ENCODE measurements at places on chromosomes 16 and 17. TPM values are rescaled to one million over a fixed set of nuclear protein-coding genes. Genes with fewer than 3 reads are reported as not detected.

GRCh38 chr17:74164446-74165045 lies 38.9 kb upstream of the RPL38 start:
- H3K4me3 ChIP-seq = no peak overlapping the region
- H3K27me3 ChIP-seq = peaks cover 8% of the 10 kb centered on the region
- H3K27ac ChIP-seq = no peak overlapping the region
- no peak for DNase-seq

- no peak for DNase-seq
- H3K27ac ChIP-seq = no peak overlapping the region
- H3K4me1 ChIP-seq = peaks cover 12% of the 10 kb centered on the region
- peaks cover 3% of the 10 kb centered on the region for H3K36me3 ChIP-seq
- H3K4me3 ChIP-seq = no peak overlapping the region
These were observed 75.5 kb downstream of the CMIP start for GRCh38 chr16:81520151-81520470.

DNA sequence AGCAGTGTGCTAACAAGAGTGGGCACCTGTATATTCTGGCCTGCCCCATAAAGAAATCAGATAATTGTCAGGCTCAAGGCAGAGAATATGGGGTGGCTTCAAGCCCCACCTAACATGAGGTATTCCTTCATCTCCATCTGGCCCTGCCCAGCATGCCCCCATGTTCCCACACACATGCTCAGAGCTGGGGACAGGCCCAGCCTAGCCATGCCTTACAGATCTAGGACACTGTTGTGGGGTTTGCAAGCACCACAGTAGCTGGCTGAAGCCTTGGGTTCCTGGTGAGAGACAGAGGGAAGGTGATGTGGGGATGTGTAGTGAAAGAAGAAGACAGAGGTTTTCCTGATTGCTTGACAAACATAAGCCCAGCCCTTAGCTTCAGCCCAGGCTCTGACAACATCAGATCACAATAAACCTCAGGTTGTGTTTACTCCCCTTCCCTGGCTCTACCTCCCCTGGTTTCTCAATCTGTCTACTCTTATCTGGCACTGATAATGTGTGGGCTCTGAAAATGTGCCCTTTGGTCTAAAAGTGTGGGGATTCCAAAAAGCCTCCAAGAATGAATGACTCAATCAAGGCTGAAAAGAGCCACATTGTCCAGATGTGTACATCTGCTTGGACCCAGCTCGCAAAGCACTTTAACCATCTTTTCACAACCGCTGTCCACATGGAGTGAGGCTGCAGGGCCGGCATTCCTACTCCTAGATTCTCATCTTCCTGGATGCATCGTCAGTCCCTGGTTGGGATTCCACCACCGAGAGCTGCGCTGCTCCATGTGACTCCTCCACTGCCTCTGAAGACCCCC lies 34.4 kb downstream of the CDRT4 start:
- H3K27ac ChIP-seq = peak overlapping the region; percentile 98
- peaks cover 4% of the 10 kb centered on the region for H3K36me3 ChIP-seq
- peaks cover 74% of the 10 kb centered on the region for H3K4me1 ChIP-seq
- DNase-seq = peak; percentile 62

GRCh38 chr17:77841742-77842527 lies 116.6 kb upstream of the TNRC6C start:
- H3K4me1 ChIP-seq = peaks cover 12% of the 10 kb centered on the region
- no peak overlapping the region for H3K27ac ChIP-seq
- no peak for DNase-seq
- no peaks in the 10 kb centered on the region for H3K27me3 ChIP-seq

GRCh38 chr17:43834106-43834505 lies 1.2 kb upstream of the MPP3 start:
- H3K27ac ChIP-seq = no peak overlapping the region
- peaks cover 20% of the 10 kb centered on the region for H3K36me3 ChIP-seq
- DNase-seq = peak; percentile 31
- peaks cover 16% of the 10 kb centered on the region for H3K4me1 ChIP-seq
- peaks cover 11% of the 10 kb centered on the region for H3K27me3 ChIP-seq
- H3K4me3 ChIP-seq = no peak overlapping the region

- no peak for DNase-seq
- no peaks in the 10 kb centered on the region for H3K4me1 ChIP-seq
- H3K27me3 ChIP-seq = no peaks in the 10 kb centered on the region
- no peak overlapping the region for H3K4me3 ChIP-seq
These were observed 44.2 kb downstream of the HELZ start for GRCh38 chr17:67200727-67201301.

GRCh38 chr16:84785843-84786581 lies 33.8 kb upstream of the CRISPLD2 start:
- DNase-seq = peak; percentile 74
- no peaks in the 10 kb centered on the region for H3K36me3 ChIP-seq
- no peak overlapping the region for H3K27ac ChIP-seq
- no peaks in the 10 kb centered on the region for H3K27me3 ChIP-seq
- no peak overlapping the region for H3K4me3 ChIP-seq

- H3K27me3 ChIP-seq = no peaks in the 10 kb centered on the region
- DNase-seq = no peak
- peaks cover 18% of the 10 kb centered on the region for H3K4me1 ChIP-seq
These were observed 5.6 kb downstream of the NT5C start for GRCh38 chr17:75125984-75126383.

GRCh38 chr16:87474566-87474996 lies 18.2 kb downstream of the ZCCHC14 start:
- no peaks in the 10 kb centered on the region for H3K27me3 ChIP-seq
- peaks cover 3% of the 10 kb centered on the region for H3K36me3 ChIP-seq
- H3K27ac ChIP-seq = no peak overlapping the region
- H3K4me3 ChIP-seq = no peak overlapping the region
- DNase-seq = no peak

DNA sequence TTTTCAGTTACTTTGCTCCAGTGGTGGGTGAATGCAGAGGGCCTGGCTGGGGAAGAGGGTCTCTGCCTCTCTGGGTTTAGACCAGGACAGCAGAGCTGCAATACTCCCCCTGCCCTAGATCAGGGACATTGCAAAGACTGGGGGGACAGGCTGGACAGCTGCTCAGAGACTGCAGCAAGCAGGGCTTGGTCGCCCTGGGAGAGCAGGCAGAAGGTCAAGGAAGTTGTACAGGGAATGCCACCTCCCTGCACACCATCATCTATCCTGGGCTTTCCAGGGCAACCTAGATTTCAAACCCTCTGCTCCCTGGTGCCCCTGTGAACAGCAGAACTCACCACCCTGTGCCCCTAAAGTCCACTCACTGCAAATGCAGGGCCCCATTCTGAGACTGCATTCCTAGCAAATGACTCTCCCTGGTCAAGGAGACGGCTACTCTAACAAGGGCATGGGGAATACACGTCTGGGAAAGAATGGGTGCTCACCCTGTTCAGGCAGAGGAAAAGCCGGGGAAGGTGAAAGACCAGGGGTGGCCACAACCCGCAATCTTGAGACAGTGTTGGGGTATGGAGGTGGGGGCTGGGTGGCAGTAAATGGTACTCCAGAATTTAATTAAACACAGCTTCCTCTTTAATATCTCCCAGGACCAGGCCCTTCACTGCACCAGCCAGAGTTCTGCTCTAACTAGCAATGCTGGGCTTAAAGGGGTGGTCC lies 1.0 kb downstream of the KIFC3 start:
- peaks cover 2% of the 10 kb centered on the region for H3K27me3 ChIP-seq
- H3K4me3 ChIP-seq = peak overlapping the region; percentile 59

DNA sequence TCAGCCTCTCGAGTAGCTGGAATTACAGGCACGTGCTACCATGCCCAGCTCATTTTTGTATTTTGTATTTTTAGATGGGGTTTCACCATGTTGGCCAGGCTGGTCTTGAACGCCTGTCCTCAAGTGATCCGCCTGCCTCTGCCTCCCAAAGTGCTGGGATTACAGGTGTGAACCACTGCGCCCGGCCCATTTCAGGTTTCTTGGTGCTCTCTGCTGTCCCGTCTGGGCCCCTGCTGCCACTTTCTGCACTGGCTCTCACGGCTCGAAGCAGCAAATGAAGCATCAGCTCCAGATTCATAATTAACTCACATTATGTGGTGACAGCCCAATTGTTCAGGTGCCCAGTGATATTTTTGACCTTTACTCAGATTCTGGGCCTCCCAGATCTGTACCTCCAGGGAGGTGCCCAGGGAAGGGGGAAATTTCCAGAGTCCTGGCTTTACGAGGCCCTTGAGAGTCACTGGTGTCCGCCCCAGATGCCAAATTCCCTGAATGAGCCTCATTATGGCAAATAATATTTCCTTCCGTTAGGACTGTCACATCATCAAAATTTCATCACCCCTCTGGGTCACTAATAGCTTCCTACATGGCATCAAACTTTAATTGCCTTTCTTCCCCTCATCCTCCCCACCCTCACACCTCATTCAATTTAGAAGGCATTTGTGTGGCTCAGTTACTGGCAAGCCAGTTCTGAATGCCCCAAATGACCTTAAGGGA lies 9.0 kb downstream of the SDK2 start:
- H3K4me1 ChIP-seq = peaks cover 42% of the 10 kb centered on the region
- DNase-seq = no peak
- H3K36me3 ChIP-seq = no peaks in the 10 kb centered on the region
- H3K4me3 ChIP-seq = no peak overlapping the region
- H3K27ac ChIP-seq = no peak overlapping the region
- H3K27me3 ChIP-seq = peaks cover 4% of the 10 kb centered on the region

DNA sequence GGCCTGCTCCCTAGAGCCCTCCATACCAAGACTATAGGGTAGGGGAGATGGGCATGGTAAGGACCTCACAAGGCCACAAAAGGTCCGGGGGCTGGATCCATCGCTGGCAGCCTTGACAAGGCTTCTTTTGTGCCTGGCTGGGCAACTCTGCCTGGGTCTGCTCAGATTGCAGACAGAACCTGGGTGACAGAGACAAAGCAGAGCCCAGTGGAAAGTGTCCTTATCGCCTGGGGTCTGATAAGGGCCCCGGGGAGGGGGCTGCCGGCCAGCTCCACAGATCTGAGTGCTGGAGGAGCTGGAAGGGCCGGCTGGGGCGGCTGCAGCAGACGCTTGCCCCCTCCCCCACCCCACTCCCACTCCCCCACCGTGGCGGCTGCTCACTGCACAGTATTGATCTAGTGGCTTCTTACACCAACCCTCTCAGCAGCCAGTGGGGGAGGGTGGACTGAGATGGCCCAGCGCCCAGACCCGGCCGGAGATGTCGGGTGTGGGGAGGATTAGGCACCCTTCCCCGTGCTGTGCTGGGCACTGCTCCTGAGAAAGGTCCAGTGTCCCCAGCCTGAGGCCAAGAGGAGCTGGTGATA lies 7.2 kb downstream of the MMP15 start:
- no peaks in the 10 kb centered on the region for H3K27me3 ChIP-seq
- no peak for DNase-seq
- H3K27ac ChIP-seq = no peak overlapping the region
- no peak overlapping the region for H3K4me3 ChIP-seq
- H3K4me1 ChIP-seq = peaks cover 50% of the 10 kb centered on the region

DNA sequence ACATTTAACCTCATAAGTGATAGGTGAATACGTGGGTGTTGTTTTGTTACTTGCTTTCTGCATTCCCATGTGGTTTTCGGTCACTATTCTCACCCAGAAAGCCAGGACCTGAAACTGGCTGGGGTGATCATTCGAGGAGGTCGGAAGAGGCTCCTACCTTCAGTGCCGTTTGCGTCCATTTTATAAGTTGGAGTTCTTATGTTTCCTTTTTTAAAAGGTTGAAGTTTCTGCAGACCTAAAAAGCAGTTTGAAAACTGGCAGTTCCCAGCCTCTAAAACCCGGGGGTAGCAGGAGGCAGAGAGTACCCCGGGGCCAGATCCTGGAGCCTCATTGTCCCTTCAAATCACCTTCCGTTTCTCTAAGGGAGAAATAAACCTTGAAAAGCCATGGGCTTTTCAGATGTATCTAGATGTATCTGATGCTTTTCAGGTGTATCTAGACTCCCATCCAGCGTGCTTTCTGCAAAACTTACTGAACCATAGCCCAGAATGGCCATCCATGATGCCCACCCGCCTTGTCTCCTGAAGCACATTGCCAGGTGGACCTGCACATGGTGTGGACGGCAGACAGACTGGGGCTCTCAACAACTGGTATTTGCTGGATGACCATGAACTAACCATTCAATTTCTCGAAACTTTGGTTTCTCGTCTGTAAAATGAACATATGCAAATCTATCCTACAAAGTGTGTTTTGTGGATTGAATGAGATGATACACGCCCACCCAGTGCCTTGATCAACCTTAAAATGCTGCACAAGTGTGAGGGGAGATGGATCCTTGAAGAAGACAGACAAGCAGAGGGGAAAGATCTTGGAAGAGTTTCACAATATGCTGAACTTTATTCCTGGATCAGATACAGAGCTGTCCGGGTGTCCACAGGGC lies 1.3 kb downstream of the NLRC5 start:
- no peaks in the 10 kb centered on the region for H3K36me3 ChIP-seq
- H3K4me1 ChIP-seq = peaks cover 34% of the 10 kb centered on the region
- H3K4me3 ChIP-seq = peak overlapping the region; percentile 78
- no peak for DNase-seq
- H3K27ac ChIP-seq = no peak overlapping the region

- peaks cover 28% of the 10 kb centered on the region for H3K27me3 ChIP-seq
- no peak overlapping the region for H3K27ac ChIP-seq
- H3K4me3 ChIP-seq = no peak overlapping the region
- no peak for DNase-seq
- no peaks in the 10 kb centered on the region for H3K36me3 ChIP-seq
- no peaks in the 10 kb centered on the region for H3K4me1 ChIP-seq
These were observed 104.0 kb downstream of the MRM1 start for GRCh38 chr17:36705283-36705795.

DNA sequence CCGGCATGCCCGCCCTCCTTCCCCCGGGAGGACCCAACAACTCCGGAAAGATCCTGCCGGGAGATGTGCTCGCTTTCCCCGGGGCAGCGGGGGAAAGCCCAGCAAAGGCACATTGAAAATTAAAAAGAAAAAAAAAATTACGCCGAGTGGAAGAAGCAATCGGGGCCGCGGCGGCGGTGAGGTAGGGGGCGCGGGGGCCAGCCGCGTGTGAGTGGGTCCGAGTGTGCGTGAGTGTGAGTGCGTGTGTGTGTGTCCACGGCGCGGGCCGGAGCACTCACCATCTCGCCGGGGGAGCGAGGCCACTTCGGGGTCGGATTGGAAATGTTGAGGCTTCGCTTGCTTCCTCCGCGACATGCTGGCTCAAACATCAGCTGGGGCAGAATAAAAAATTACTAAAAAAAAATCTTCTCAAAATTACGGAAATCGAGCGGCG lies at the start of gene SALL1:
SALL1 (minus strand) TSS at position 383 of the 433 bp plus-strand sequence; CDS start at position 354, 29 bp downstream.
- no peaks in the 10 kb centered on the region for H3K36me3 ChIP-seq
- DNase-seq = no peak
- H3K4me3 ChIP-seq = peak within 1 kb of the TSS; percentile 39
- H3K27ac ChIP-seq = no peak within 1 kb of the TSS

RAB37 gene
- total RNA-seq = 0.53 TPM

TNS4 gene
- not detected for total RNA-seq

SLC7A5 gene
- total RNA-seq = 2.3 TPM

PABPN1L gene
- 0.04 TPM for total RNA-seq

C1QL1 gene
- 5.3 TPM for total RNA-seq

MT1X gene
- 16.8 TPM for total RNA-seq

NPW gene
- 0.80 TPM for total RNA-seq

PLA2G10 gene
- total RNA-seq = 0.18 TPM

SPATA22 gene
- total RNA-seq = 0.40 TPM

ZNF652 gene
- total RNA-seq = 34.7 TPM

SCIMP gene
- total RNA-seq = 0.89 TPM

MYL11 gene
- total RNA-seq = 10,279 TPM

FZD2 gene
- 6.8 TPM for total RNA-seq
